ENCODE measurements at places on chromosomes 1 and 21.

- DNase-seq = no peak
Observed at GRCh38 chr1:162892906-162893611, 32.1 kb upstream of the CCDC190 start.

GRCh38 chr1:92907949-92908684 is 53.1 kb downstream of the DIPK1A start:
- DNase-seq = no peak

GRCh38 chr1:84693005-84693404 is 2.7 kb upstream of the SSX2IP start:
- no peak for DNase-seq

- no peak for DNase-seq
Observed at GRCh38 chr21:17819877-17820229, 697 bp upstream of the C21orf91 start.

- no peak for DNase-seq
Observed at GRCh38 chr1:206559672-206559995, 52.3 kb downstream of the RASSF5 start.

- DNase-seq = no peak
Observed at GRCh38 chr1:242605521-242605920, 81.0 kb upstream of the PLD5 start.

GRCh38 chr1:203601716-203602309 is 24.8 kb upstream of the ATP2B4 start:
- DNase-seq = no peak

- DNase-seq = no peak
Observed at GRCh38 chr1:103275725-103276124, 167.4 kb upstream of the COL11A1 start.

GRCh38 chr1:10765304-10765703 is 31.1 kb downstream of the CASZ1 start:
- DNase-seq = no peak

- DNase-seq = no peak
Observed at GRCh38 chr1:14804626-14805025, 206.1 kb downstream of the KAZN start.

DNA sequence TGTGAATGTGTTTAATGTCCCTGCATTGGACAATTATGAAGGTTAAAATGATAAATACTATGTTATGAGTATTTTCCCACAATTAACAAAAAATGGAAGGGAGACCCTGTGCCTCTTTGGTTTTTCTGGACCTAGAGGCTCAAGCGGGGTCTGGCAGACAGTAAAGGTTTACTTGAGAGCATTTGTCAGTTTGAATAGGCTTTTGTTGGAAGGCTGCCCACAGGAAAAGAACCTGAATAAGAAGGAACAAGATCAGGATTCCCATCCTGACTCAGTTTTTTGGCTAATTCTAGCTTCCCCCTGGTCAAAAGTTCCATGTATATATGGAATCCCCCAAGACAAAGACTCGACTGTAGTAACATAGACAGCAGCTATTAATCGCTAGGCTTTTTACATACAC is 150.9 kb upstream of the JUN start:
- DNase-seq = no peak

DNA sequence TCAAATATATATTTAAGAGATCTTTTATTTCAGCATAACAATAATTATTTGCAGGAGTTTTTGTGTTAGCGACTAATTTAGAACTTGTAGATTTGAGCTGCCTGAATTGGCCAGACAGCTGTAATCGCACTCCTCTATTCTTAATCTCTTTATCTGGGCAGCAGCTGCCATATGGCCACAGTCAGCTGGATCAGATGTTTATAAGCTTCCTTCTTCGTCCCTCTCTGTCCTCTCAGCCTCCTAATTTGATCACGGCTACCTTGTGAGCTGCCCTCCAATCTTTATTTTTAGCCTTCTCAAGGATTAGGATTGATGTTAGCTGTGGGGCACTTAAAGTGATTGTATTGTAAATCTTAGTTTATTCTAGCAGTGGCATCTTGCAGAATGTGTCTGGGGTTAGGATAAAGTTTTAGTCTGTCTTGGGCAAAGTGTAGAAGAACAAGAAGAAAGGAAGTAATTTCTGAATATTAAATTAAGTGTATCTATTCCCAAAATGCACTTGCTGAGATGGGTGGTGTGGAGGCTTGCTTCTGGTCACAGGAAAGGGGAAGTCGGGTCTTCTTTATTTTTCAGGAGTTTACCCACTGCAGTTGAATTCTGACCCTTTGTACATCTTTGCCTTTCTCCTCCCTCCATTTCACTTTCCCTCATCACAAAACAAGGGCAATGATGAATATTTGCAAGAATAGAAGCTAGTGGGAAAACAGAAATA is 1.1 kb downstream of the ZBTB18 start:
- no peak for DNase-seq

GRCh38 chr1:36247538-36247937 is 23.3 kb downstream of the THRAP3 start:
- no peak for DNase-seq

GRCh38 chr1:109213824-109214693 is at the start of gene SARS1:
TSS of gene SARS1 (plus strand) at chr1:109213918. CDS start at chr1:109213993, 75 bp downstream.
- DNase-seq = peak; percentile 93

DNA sequence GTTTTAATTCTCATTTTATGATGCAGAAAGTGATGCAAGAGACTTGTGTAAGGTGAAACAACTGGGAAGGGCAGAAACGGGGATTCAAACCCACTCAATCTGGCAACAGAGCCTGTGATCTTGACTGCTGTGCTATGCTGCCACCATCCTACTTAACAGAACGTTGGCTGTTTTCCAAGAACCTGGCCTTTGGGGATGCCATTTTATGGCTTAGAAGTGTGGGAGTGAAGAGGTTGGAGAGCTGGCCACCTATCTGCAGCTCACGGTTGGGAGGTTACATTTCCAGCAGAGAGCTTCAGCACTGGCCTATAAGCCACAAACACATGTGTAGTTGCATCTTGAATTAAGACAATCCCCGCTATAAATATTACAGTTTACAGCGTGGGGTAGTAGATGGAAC is 235.3 kb downstream of the PRDM2 start:
- DNase-seq = no peak

- no peak for DNase-seq
Observed at GRCh38 chr1:184156521-184157393, 105.2 kb downstream of the TSEN15 start.

- no peak for DNase-seq
Observed at GRCh38 chr1:240575981-240576662, 35.8 kb downstream of the GREM2 start.

- no peak for DNase-seq
Observed at GRCh38 chr21:29318354-29318753, 19.6 kb downstream of the BACH1 start.

GRCh38 chr1:92486251-92487077 is at the start of gene GFI1:
TSS of gene GFI1 (minus strand) at chr1:92486925. CDS start at chr1:92483487, 3,438 bp downstream.
- DNase-seq = peak; percentile 59

- DNase-seq = peak; percentile 13
Observed at GRCh38 chr1:47388891-47389238, 27.2 kb upstream of the FOXE3 start.

- no peak for DNase-seq
Observed at GRCh38 chr1:35164893-35165292, 28.1 kb downstream of the SFPQ start.

GRCh38 chr1:212478467-212479025 is 45.8 kb downstream of the NENF start:
- no peak for DNase-seq

DNA sequence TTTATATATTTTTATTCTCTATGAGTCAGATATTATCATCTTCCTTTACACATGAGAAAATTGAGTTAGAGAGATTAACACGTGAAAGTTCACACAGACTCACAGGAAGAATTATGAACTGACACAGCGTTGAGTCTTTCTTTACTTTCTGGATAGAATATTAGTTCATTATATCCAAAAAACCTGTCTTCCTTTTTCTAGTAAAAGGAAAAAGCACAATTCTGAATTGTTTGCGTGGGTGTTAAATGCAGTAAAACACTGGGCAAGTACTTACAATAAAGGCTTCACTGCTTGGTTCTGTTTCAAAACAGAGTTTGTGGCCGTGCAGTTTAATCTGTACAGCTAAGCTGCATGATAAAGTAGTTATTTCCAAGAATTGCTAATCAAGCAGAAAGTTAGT is 10.8 kb downstream of the MAGI3 start:
- DNase-seq = no peak

DNA sequence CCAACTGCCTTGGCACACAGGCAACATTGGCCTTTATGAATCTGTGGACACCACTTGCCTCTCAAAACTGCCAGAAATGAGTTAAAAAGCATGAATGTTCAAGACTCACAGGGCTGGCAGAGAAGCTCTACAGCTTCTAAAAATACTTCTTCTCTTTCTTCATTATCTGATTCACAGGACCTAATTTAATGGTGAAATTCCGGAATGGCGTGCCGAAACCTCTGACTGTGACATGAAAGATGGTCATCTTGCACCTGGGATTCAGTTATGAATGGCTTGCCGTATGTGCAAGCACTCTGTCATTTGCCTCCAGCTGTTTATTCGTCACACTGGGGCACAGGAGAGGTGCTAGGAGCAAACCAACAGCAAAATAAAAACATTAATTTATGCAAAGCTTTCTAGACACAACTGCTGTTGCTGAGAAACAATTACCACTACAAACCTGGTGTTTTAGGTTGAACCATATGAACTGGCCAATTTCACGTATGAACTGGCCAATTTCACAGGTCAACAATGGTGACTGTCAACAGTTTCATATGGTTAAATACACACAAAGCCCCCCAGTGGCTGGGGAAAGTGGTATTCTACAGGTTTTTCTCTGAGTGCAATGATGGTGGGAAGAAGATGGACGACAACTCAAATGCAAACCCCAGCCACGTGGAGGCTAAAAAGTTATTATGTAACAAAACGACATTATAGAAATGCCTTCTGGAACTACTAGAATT is 648.3 kb downstream of the KIF26B start:
- no peak for DNase-seq

DNA sequence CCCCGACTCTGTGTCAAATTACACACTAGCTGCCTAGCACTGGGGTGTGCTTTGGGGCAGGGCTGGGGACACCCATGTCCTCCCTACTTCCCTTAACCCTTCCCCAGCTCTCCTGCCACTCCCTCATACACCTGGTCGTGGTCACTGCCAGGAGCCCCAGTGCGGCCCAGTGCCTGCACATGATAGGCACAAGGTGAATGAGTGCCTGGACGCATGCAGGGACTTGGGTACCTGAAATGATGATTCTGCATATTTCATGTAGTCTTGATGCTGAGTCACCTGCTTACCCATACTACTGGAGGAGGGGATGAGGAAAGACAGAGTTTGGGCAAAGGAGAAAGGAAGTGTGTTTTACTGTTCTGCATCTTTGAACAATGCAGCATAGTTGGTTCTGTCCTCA is 1.5 kb upstream of the VANGL2 start:
- DNase-seq = no peak

DNA sequence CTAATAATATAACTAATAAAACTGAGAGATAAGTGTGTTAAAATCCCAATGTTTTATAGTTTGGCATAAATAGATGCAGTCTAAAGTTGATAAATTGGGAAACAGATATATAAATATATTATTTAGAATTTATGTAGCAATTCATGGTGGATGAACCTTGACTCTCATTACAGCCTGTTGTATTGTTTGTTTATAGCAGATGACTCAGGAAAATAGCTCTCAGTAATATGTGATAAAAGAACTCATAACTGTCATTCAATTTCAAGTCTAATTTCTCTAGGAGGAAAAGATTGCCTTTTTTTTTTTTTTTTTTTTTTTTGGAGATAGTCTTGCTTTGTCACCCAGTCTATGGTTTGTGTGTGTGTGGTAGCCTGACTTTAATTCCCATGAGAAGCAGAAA is 603.2 kb upstream of the PKN2 start:
- DNase-seq = no peak

DNA sequence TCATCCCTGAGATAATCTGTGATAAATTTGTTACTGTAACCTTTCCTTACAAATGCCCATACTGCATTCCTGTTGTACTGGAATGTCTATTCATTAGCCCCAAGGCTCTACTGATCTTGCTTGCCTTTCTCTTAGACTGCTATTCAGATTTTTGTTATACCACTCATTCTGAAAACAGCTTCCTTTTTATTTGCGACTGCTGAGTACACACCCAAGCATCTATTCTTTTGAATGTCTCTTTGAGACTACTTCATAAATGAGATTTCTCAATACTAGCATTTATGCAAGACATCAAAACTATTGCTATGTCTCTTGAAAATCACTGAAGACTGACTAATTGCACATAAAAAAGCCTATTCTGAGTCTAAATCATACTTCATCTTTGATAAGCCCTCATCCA is 38.6 kb downstream of the DENND1B start:
- DNase-seq = no peak

DNA sequence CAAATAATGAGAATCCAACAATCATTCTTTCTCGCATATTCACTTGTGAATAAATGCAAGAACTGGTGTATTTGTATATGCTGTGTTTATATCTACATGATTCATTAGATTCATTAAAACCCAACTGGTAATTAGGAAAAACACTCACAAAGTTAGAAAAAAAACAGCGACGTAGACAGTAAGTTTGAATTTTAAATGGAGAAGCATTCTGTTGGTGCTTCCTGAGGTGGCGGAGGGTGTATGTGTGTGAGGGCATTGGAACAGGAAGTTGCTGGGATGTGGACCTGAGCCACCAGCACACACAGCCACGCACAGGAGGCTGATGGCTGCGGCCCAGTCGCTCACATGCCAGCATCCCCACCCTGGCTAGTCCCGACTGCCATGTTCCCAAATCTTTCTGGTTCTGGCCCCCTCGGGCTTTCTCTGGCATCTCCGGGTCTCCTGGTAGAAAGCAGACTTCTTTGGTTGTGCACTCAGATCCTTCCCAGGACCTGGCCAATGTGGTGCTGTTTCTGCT is 121.6 kb upstream of the IRF2BP2 start:
- DNase-seq = no peak

DNA sequence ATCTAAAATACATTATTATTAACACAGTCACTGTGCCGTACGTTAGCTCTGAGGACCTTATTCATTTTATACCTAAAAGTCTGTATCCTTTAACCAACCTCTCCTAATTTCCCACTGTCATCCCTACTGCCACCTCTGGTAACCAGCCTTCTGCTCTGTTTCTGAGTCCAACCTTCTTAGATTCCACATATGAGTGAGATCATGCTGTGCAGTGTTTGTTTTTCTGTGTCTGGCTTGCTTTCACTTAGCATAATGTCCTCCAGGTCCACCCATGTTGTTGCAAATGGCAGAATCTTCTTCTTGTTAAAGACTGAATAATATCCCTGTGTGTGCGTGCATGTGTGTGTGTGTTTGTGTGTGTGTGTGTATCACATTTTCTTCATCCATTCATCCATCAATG is 64.2 kb downstream of the ETS2 start:
- DNase-seq = no peak

DNA sequence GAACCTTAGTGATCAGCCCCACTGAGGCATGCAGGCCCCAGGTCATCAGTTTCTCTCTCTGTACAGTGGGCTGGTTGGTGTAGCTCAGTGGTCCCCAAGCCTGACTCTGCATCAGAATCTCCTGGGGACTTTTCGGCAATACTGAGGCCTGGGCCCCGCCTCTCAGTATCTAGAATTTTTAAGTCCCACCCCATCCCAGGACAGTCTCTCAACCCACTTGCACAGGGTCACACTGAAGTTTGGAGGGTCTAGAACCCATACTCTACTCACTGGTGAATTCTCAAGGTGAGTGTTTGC is 216.4 kb downstream of the MATN1 start:
- no peak for DNase-seq

- no peak for DNase-seq
Observed at GRCh38 chr1:47205918-47206317, 16.1 kb upstream of the PDZK1IP1 start.
